ENCODE measurements at places on chromosomes 7 and 10. TPM values are rescaled to one million over a fixed set of nuclear protein-coding genes. Genes with fewer than 3 reads are reported as not detected.

GRCh38 chr7:101747879-101748345, 69.5 kb upstream of the CUX1 start:
- DNase-seq = no peak

- no peak for DNase-seq
Measured at GRCh38 chr10:109663122-109663521, 260.2 kb downstream of the XPNPEP1 start.

AKR1C4 gene
- total RNA-seq = not detected

GRCh38 chr7:3037259-3037658, 6.4 kb downstream of the CARD11 start:
- DNase-seq = no peak

DNA sequence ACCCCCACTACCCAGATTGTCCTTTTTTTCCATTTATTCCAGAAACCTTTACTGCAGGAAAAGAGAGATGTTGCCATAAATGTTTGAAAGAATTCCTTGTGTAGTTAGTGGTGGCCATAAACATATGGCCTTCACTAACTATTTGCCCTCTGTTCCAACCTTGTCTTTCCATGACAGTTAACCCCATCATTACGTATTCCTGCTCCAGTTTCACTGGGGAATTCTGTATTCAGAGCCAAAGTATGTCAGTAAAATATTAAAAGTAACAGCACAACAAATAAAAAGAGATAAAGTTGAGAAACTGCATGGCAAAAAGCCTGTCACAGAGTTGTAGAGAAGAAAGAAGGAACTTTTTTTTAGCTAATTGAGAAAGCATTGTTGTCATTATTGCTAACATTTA, 261.3 kb downstream of the BICC1 start:
- DNase-seq = no peak

DNAJC12 gene
- total RNA-seq = 1.6 TPM
